Activated CD4-positive, CD25-positive, alpha-beta regulatory T cell (primary cell): ENCODE measurements at places on chromosomes 3 and 15.

- no peak for DNase-seq
Measured at GRCh38 chr3:69085168-69085832, 563 bp downstream of the ARL6IP5 start.

DNA sequence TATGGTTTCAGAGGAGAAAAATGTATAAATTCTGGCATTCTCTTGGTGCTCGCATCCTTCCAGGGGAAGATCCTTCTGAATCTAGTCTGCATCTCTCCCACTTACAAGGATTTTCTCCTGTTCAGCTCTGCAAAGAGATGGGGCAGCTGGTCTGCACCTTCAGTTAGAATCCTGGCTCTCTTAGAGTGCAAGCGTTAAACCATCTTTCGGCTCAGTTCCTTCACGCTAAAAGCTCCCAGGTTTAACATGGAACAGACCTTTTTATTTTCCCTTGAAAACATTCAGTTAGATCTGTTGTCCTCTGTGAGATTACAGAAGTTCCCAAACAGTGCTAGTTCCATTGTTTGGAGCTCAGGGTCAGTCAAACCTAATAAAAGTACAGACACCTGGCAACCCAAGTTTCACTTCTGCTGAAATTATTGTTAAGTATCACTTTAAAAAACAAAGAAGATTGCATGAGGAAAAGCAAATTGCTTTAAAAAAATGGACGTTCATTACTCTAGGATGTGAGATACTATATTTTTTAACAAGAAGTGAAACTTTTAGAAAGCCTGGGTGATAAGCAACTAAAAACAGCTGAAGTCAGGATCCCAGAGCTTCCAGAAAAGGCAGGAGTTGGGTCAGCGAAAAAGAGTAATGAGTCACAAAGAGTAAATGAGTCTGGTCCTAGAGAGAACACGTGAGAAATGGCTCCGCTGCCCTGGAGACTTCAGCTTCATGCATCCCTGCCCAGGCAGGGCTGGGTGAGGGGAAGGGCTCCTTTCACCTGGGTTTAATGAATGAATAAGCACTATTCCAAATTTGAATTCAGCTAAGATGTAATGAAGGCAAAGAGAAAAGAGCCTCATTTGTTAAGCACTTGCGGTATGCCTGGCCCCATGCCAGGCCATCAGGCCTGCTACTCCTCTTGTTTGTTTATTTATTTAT is 63.3 kb downstream of the ABTB1 start:
- DNase-seq: no peak

GRCh38 chr3:31906182-31906581 is 74.9 kb downstream of the OSBPL10 start:
- no peak for DNase-seq

DNA sequence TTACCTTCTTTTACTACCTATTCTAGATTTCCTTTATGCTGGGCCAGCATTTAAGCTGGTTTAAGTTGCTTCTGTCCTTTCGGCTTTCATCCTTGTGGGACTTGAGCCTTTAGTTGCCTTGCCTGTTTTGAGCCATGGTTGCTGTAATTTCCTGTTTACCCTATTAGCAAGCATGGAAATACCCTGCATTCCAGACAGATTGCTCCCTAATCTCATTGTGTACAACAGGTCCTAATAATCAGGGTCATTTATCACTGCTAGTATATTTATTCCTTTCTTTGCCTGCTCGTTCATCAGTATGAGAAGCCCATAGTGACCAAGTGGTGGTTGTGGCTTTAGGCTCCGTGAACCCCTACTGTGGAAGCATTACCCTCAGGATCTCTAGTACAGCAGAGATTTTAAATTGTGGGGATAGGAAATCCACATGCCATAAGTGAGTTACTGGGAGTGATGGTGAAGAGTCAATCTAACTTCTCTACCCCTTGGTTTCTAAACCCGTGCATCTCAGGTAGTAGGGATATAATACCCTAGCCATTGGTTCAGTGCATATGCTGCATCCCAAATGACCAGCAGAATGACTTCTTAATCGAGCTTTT is 31.9 kb downstream of the NCK1 start:
- DNase-seq: no peak

DNA sequence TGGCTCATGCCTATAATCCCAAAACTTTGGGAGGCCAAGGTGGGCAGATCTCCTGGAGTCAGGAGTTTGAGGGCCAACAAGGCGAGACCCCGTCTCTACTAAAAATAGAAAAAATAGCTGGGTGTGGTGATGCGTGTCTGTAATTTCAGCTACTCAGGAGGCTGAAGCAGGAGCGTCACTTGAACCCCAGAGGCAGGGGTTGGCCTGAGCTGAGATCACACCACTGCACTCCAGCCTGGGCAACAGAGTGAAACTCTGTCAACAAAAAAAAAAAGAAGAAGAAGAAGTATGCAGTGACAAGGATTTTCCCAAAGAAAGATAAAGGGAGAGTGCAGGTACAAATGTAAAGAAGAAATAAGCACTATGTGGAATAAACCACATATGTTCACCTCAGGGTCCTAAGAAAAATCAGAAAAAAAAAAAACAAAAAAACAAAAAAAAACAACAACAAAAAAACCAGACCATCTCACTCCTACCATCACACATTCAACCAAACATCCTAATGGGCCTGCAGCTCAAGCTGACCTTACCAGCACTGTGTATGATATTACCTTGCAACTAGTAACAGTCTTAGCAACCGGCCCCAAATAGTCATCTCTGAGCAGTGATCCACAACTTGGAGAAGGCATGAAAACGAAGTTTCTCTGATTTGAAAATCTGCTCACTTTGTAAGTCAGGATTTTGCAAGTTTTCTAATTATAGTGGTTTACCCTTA is 296.7 kb upstream of the PROK2 start:
- DNase-seq: no peak

- no peak for DNase-seq
Measured at GRCh38 chr3:122403489-122403888, 12.4 kb downstream of the WDR5B start.

- DNase-seq: no peak
Measured at GRCh38 chr3:153967260-153967659, 153.9 kb upstream of the ARHGEF26 start.

- DNase-seq: no peak
Measured at GRCh38 chr3:118636841-118637240, 397.8 kb downstream of the IGSF11 start.

DNA sequence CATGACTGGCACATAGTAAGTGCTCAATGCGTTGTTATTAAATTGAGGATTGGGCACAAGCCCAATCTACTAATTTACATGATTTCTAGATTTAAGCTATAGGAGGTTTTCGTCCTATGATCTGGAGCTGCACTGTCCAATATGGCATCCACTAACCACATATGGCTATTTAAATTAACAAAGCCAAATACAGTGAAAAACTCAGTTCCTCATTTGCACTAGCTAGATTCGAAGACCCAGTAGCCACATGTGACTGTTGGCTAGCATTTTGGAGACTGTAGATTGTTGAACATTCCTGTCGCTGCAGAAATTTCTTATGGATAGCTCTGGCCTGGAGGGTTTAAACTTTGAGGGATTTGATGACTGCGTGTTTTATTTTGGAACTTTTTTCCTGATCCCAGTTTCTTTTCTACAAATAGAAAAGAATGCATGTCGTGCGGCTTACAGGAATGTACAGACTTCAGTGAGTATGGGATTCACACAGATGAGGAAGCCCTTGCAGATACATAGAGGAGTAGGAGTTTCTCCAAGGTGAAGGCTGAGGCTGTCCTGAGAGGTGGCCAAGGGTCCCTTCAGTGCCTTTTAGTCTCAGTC is 82.8 kb downstream of the SLCO3A1 start:
- no peak for DNase-seq

GRCh38 chr3:174111776-174112175 is 714.2 kb downstream of the NLGN1 start:
- no peak for DNase-seq

DNA sequence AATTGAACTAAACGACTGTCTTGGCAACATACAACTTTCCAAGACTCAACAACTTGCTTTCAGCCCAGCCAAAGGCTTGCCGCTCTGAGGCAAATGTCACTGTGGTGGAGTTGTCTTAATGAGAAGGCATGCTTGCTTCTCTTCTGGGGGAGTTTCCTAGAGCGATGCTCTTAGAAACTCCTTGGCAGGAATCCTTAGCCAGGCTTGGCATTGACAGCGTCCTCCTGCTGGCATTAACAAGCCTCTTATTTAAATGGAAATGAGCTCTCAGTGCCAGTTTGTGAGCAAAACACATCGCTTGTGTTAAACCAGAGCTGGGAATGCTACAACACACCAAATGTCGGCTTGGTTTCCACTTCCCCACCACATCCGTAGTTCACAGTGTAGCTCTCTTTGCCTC is 265.5 kb upstream of the TPRG1 start:
- no peak for DNase-seq

GRCh38 chr3:140097874-140098635 is 163.1 kb downstream of the CLSTN2 start:
- DNase-seq: no peak

DNA sequence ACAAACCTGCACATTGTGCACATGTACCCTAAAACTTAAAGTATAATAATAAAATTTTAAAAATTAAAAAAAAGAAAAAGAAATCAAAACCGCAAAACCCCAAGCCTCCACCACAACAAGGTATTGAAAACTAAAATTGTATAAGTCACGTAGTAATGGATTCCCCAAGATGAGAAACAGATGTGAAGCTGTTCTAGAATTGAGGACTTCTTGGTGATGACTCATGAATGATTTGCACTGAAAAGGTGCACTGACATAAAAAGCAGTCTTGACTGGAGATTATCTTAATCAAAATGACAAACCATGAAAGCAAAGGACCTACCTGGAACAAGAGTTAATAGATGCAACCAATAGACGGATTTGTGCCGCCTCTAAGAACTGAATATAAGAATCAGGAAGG is 225.8 kb downstream of the MYRIP start:
- no peak for DNase-seq

GRCh38 chr15:32869776-32870175 is 152.0 kb downstream of the GREM1 start:
- no peak for DNase-seq

- no peak for DNase-seq
Measured at GRCh38 chr3:31075471-31075870, 181.0 kb upstream of the GADL1 start.

DNA sequence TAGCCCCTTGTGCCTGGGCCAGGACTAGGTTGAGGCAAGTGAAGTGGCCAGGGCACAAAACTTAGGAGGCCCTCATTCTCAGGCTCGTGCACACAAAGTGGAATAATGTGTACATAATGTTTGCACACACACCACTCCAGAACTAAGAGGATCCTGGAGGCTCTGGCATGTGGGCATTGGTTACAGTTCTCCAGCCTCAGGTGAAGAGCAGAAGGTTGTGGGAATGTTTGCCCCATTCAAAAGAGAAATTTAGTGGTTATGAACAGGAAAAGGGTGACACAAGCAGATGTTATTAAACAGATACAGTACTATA is 31.3 kb downstream of the ASB7 start:
- no peak for DNase-seq

GRCh38 chr3:185341616-185342458 is 21.1 kb upstream of the MAP3K13 start:
- DNase-seq: no peak

DNA sequence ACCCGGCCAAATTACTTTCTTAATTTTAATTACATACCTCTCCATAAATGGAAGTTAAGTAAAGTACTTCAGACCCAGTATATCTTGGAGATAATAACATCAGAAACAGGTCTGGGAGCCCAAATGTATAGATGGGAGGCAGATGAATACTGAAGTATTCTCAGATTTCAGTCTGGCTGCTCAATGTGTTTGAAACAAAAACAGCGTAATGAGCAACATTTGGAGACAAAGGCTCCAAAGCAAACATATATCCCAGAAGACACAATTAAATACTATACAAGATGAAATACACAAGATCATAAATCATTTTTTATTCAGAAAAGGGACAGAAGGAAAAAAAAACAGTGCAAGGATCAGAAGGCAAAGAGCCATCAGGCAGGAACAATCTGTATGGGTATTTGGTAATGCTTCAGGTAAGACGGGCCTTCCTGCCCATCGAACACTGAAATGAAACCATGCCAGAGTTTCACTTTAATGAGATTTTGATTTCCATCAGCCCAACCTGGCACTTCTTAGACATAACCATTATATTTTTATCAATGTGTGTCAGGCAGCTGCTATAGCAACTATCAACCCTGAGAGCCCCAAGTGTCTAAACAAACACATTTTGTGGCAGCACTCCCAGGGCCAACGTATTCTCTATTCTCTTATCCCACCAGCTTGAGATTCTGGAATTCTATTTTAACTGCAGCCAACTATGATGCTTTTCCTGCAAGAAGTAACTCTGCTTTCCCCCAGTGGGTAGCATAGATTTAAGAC is 210.8 kb downstream of the STT3B start:
- no peak for DNase-seq

GRCh38 chr15:31179693-31180092 is 78.2 kb upstream of the TRPM1 start:
- no peak for DNase-seq

GRCh38 chr3:195224980-195225580 is 45.9 kb downstream of the XXYLT1 start:
- no peak for DNase-seq

DNA sequence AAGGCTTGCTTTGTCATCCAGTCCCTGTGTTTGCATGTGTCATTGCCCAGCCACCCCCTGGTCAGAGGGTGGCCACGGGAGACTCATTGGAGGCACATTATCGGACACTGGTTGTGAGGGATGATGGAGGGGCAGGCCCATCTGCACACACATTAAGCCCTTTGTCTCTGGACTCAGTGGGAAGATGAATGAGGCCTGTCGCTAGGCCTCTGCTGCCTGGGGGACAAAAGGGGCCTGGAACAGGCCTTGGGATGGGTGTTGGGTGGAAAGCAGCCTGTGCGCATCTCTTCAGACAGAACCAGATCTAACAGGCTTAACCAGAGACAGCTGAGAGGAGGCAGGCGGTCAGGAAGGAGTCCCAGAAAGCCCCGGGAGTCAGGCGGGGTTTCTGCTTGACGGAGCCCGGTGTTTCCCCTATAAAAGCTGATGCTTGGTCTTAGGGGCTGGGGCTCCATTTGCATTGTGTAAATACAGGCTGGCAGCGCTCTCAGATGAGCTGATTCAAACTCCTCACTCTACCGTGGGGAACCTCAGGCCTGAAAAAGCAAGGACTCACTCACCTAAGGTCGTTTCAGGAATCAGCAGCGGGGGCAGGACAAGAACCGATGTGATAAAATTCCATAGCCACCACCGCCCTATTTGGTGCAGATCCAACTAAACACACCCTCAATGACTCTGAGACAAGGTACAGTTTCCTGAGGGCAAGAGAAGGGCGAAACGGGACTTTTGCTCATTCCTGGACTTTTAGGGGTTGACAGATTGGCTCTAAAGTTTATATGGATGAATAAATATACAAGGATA is 17.1 kb upstream of the SKIC8 start:
- DNase-seq: no peak

GRCh38 chr3:61864886-61865285 is 303.5 kb downstream of the PTPRG start:
- DNase-seq: no peak

GRCh38 chr15:81170511-81170910 is 26.2 kb upstream of the IL16 start:
- no peak for DNase-seq
